Hair follicular keratinocyte (primary cell): ENCODE measurements at places on chromosomes 4 and X. TPM values are rescaled to one million over a fixed set of nuclear protein-coding genes. Genes with fewer than 3 reads are reported as not detected.

Gene OCIAD1
- 102 and 118 TPM in 2 replicates for total RNA-seq

Gene SNX25
- total RNA-seq = 7.6 and 9.2 TPM in 2 replicates

Gene TMPRSS11B
- total RNA-seq = not detected in 2 replicates

Gene HOPX
- 2.2 and 9.1 TPM in 2 replicates for total RNA-seq

Gene FAM184B
- total RNA-seq = under 0.01 TPM in 1 of 2 replicates, not detected in the other

Gene FOXR2
- total RNA-seq = not detected in 2 replicates

Gene C4orf36
- 5.5 and 6.0 TPM in 2 replicates for total RNA-seq

Gene SOX3
- total RNA-seq = not detected in 2 replicates

Gene SHROOM3
- 15.1 and 15.6 TPM in 2 replicates for total RNA-seq

Gene SMAD1
- 26.8 and 33.0 TPM in 2 replicates for total RNA-seq

Gene CCNG2
- 17.2 and 37.4 TPM in 2 replicates for total RNA-seq

Gene PGRMC1
- total RNA-seq = 82.9 and 111 TPM in 2 replicates

Gene UGT2B15
- not detected in 2 replicates for total RNA-seq

Gene TREX2
- 2.0 and 4.1 TPM in 2 replicates for total RNA-seq

Gene TXK
- not detected in 2 replicates for total RNA-seq

Gene GPRASP1
- 0.04 and 0.08 TPM in 2 replicates for total RNA-seq

Gene ASB9
- total RNA-seq = 0.91 and 2.7 TPM in 2 replicates

Gene IQSEC2
- 9.2 and 11.1 TPM in 2 replicates for total RNA-seq

Gene HHIP
- under 0.01 TPM in 1 of 2 replicates, not detected in the other for total RNA-seq

Gene FGF5
- total RNA-seq = 1.2 and 2.1 TPM in 2 replicates

Gene ARHGEF38
- total RNA-seq = not detected in 2 replicates

Gene MTMR8
- total RNA-seq = 0.95 and 1.0 TPM in 2 replicates

Gene SLC2A9
- 59.2 and 68.3 TPM in 2 replicates for total RNA-seq

Gene RIPPLY1
- total RNA-seq = not detected in 2 replicates

Gene ANKRD50
- total RNA-seq = 7.1 and 11.3 TPM in 2 replicates

Gene MAB21L2
- total RNA-seq = not detected in 2 replicates

Gene HTRA3
- total RNA-seq = 0.27 TPM in 1 of 2 replicates, not detected in the other

Gene BGN
- total RNA-seq = 0.30 and 1.0 TPM in 2 replicates

Gene PRR32
- total RNA-seq = not detected in 2 replicates

Gene CFAP299
- total RNA-seq = not detected in 2 replicates

Gene VEGFD
- not detected in 2 replicates for total RNA-seq

Gene KLHL4
- 0.27 and 0.62 TPM in 2 replicates for total RNA-seq
